ENCODE measurements at places on chromosomes 5 and 9.

- DNase-seq: no peak
These were observed 34.5 kb downstream of the FNBP1 start for GRCh38 chr9:130008538-130008937.

DNA sequence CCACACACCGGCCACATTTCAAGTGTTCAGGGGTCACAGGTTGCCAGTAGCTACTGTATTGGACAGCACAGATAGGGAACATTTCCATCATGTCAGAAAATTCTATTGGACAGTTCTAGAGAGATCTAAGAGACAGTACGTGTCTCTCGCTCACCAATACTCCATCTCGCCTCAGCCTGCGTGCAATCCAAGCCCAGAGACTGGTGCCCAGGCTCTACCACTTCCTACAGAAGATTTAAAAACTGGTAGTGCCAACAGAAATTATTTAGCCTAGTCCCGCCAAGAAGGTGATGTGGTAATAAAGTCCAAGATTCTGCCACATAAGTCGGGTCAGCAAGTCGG is 390 bp upstream of the SNX2 start:
- DNase-seq: no peak

DNA sequence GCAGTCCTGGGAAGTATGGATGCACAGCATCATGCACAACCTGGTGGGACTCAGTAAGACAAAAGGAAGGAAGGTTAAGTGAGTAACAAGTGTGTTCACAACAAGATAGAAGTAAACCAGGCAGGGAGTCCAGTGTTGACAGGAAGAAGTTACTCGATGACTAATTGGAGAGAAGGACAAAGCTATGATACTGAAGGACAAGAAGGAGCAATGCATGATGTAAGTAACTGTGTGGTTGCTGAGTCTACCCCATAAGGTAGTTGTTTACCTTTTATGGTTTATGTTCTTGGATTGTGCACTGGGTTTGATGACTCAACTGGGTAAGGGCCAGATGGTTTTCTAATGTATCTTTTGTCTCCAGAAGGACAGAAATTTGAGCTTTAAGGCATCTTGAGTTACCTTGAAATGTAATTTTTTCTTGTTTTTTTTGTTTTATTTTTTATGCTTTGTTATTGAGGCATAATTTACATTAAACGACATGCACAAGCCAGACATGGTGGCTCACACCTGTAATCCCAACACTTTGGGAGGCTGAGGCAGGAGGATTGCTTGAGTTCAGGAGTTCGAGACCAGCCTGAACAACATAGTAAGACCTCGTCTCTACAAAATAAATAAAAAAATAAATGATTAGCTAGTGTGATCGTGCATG is 89.2 kb upstream of the CAST start:
- DNase-seq: peak; percentile 90

GRCh38 chr9:134909511-134910481 is 7.9 kb downstream of the FCN1 start:
- DNase-seq: no peak

GRCh38 chr5:149188383-149188782 is 47.1 kb downstream of the ABLIM3 start:
- DNase-seq: no peak

GRCh38 chr5:82356808-82357671 is 78.9 kb upstream of the RPS23 start:
- peak; percentile 74 for DNase-seq

Measured in fibroblast of skin of scalp (primary cell).